ENCODE measurements at places on chromosomes 13 and 19.
A peak's percentile ranks its signal among the peaks of the same experiment; 100 is the strongest.

DNA sequence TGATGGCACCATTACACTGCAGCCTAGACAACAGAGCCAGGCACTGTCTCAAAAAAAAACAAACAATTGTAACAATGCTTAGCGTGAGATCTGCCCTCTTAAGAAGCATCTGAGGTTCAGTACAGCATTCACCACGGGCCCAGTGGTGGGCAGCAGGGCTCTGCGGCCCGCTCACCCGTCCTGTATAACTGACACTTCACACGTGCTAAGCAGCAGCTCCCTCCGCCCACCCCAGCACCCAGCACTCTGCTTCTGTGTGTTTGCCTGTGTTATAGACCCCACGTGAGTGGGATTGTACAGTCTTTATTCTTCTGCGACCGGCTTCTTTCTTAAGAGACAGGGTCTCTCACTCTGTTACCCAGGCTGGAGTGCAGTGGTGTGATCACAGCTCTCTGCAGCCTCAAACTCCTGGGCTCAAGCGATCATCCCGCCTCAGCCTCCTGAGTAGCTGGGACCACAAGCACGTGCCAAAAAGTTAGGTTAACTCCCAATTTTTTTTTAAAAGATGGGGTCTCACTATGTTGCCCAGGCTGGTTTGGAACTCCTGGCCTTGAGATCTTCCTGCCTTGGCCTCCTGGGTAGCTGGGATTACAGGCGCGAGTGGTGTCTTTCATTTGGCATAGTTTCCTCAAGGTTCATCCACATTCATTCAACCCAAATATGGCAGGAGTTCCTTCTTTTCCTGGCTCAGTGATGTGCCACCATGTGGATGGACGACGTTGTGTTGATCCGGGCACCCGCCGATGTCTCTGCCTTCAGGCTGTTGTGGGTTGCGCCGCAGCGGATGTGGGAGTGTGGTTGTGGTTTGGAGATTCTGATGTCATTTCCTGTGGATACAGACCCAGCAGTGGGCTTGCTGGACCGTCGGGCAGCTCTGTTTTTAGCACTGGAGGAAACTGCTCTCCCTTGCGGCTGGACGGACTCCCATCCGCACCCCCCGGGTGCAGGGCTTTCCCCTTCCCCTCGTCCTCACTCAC, 170.0 kb downstream of the KDM4B start:
- DNase-seq, result peak; percentile 95

DNA sequence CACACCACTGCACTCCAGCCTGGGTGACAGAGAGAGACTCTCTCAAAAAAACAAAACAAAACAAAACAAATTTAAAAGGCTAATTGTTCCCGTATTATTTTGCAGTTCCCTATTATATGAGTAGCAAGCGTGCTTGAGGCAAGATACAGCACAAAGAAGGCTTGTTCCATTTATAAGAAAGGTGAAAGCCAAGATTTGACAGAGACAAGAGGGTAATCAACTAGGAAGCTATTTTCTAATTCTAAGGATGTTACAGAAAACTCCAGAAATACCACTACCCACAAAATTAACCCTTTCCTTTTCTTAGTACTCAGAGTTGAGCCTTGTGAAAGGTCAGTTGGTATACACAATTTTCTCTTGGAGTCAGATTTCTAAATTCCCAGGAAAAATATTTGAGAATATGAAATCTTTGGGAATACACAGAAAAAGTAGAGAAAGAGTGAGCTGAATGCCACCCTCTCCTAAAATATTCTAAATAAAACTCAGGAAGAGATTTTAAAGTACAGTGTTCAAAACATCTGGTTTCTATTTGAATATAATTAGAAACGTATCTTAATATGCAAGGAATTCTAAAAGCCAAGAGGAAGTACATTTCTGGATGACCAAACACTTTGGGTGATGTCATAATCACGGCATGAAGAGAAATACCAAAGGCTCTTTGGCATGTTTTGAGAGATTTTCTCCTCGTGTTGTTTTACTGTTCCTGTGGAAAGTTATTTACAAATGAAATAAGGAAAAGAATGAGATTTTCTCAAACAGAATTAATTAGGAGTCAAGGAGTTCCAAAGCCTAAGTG, 63.0 kb upstream of the FLT1 start:
- DNase-seq, result no peak

- no peak for DNase-seq
These were observed 13.5 kb upstream of the RXFP2 start for GRCh38 chr13:31725841-31726240.

GRCh38 chr19:45245334-45245787, at the start of gene EXOC3L2:
EXOC3L2 (minus strand) TSS chr19:45245407; CDS start chr19:45239045, 6,362 bp downstream.
- no peak for DNase-seq

- peak; percentile 85 for DNase-seq
These were observed 2.1 kb upstream of the HOOK2 start for GRCh38 chr19:12777217-12778016.
